ENCODE measurements at places on chromosomes 5 and 9.

- no peak for DNase-seq
Measured at GRCh38 chr5:145160679-145161078, 674.5 kb downstream of the PRELID2 start.

DNA sequence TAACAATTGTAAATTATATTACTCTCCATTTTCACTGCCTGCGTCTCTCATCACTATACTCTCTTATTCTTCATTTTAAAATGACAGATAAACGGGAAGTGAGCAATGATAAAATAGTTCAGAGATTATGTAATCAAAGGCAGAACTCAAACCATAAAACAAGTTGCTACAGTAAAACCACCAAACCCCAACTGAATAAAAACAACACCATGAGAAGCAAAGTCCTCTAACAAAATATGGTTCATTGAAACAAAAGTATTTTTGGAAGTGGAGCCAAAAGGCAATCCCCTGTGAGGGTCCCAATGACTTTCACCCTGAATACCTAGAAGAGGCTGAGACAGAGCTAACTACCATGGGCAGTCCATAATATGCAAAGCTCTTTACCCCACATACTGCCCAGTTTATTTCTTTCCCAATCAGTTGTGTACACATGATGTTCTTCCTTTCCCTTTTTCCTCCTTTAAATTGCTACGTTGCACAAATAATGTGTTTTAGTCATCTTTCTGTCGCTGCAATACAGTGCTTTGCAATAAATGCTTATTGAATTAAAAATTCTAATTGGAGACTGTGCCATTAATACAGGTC is 64.0 kb upstream of the PTGER4 start:
- no peak for DNase-seq

- peak; percentile 30 for DNase-seq
Measured at GRCh38 chr5:171418982-171419687, at the start of gene FGF18. FGF18 (plus strand) TSS chr5:171419647; CDS start chr5:171420200, 553 bp downstream.

GRCh38 chr5:178330791-178331404 is 98.3 kb upstream of the PHYKPL start:
- DNase-seq = no peak

DNA sequence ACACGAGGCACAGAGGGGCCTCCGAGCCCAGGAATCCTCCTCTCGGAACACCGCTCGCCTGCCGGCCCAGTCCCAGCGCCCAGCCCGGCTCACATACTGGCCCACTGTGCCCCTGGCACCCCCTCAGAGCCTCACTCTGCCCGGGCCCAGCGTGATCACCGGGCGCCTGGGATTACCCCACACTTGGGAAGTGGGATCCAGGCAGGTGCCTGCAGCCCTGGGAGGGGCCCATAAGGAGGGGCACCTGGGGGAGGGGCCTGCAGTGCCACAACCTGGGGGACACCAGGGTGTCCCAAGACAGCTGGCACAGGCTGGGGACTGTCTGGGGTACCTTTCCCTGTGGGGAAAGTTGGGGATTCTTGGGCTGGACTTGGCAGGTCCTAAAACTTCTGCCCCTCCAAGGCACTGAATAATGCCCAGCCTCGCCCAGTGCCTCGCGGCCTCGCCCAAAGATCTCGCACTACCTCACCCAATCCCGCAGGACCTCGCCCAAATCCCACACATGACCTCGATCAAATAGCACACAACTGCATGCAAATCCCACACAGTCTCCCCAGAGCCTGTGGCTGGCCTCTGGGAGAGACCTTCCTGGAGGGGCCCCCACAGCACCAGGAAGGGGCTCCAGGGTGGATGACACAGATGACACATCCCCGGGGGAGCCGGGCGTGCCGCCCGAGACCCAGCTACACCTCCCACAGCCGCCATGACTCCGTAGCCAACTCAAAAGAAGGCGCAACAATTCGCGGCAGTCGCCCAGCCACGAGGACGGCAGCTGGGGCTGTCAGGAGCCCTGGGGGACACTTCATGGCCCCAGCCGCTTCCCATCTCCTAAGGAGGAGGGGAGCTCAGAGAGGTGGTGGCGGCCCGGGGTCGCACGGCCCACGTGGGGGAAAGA is 13.7 kb downstream of the NOTCH1 start:
- no peak for DNase-seq

DNA sequence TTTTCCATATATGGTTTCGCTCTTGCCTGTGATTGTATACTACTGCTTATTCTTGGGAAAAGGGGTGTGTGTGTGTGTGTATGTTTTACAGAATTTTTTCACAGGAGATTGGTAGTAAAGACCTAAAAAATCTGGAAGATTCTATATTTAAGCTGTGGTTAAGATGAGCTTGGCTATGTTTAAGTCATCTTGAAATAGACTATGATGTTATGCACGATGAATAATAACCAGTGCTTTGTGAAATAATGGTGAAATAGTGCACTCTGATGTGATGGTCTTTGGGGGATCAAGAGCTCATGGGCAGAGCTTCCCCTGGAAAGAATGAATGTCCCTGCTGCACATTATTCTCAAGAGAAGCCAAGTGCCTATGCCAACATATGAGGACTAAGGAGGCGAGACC is 301.0 kb downstream of the ACTL7B start:
- DNase-seq = no peak

GRCh38 chr5:80920333-80920732 is 39.8 kb upstream of the RASGRF2 start:
- DNase-seq = no peak

DNA sequence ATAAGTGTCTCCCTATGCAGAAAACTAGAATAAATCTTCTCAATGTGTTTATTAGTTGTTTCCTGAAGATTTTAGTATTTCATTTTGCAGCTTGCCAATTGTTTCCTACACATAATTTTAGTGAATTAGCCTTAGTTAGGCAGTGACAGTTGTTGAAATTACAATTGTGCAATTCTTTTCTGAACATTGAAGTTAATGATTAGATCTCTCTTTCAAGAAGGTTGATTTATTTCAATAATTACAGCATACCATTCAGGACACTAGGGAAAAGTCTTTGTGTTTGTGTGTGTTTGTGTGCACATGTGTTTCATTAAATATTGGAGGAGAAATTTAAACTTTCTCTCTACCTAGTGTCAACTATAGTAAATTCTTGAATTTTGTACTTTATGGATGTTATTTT is 199.6 kb upstream of the MPDZ start:
- DNase-seq = no peak

- no peak for DNase-seq
Measured at GRCh38 chr5:170132269-170132975, 26.7 kb downstream of the FOXI1 start.

- no peak for DNase-seq
Measured at GRCh38 chr5:146589028-146589345, 73.0 kb upstream of the GPR151 start.

DNA sequence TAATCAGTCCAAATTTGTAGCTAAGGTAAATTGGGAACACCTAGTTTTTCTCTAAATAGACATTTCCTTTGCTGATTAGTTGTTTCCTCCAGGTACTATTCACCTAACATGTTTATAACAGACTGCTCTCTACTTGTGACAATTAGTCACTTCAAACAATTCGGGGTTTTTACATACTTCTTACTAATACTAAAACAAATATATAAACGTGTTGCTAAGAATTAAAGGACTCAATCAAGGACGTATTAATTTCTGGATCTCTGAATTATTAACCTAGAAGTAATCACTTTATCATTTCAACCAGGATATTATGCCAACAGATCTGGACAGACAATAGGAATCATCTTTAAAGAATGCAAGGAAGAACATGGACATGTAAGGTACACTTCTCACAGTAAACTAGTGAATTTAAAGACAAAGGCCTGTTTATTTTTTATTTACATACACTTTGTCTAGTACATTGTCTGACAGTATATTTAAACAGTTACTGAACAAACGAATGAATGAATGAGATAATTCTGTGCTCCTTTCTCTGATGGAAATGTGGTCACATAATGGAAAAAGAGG is 22.3 kb downstream of the PJA2 start:
- no peak for DNase-seq

DNA sequence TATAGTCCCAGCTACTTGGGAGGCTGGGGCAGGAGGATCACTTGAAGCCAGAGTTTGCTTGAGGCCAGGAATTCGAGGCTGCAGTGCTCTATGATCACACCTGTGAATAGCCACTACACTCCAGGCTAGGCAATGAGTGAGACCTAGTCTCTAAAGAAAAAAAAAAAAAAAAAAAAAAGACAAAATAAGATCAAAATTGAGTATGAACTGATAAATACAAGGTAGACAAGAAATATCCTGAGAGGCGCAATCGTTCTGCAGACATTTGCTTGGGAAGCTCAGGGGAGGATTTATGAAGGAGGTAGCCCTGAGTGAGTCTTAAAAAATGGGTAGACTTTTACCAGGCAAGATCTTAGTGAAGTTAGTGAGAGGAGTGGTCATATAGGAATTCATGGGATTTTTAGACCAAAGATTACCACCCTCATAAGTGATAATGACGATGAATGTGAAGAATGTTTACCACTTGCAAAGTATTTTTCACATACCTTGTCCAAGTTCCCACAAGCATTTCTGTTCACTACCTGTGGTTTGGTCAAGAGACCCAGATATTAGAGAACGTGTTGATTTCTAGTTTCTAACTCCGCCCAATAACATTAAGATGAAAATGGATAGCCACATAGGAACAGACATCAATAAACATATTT is 4.4 kb downstream of the PDCD1LG2 start:
- no peak for DNase-seq

GRCh38 chr9:78493166-78493742 is 196.3 kb downstream of the PSAT1 start:
- no peak for DNase-seq

GRCh38 chr5:112878760-112879159 is 17.7 kb downstream of the SRP19 start:
- DNase-seq = no peak

- no peak for DNase-seq
Measured at GRCh38 chr9:120438836-120439546, 141.0 kb downstream of the CDK5RAP2 start.

GRCh38 chr9:103068753-103069152 is 73.6 kb downstream of the CYLC2 start:
- DNase-seq = no peak

- no peak for DNase-seq
Measured at GRCh38 chr5:98144710-98145109, 628.8 kb upstream of the RGMB start.

DNA sequence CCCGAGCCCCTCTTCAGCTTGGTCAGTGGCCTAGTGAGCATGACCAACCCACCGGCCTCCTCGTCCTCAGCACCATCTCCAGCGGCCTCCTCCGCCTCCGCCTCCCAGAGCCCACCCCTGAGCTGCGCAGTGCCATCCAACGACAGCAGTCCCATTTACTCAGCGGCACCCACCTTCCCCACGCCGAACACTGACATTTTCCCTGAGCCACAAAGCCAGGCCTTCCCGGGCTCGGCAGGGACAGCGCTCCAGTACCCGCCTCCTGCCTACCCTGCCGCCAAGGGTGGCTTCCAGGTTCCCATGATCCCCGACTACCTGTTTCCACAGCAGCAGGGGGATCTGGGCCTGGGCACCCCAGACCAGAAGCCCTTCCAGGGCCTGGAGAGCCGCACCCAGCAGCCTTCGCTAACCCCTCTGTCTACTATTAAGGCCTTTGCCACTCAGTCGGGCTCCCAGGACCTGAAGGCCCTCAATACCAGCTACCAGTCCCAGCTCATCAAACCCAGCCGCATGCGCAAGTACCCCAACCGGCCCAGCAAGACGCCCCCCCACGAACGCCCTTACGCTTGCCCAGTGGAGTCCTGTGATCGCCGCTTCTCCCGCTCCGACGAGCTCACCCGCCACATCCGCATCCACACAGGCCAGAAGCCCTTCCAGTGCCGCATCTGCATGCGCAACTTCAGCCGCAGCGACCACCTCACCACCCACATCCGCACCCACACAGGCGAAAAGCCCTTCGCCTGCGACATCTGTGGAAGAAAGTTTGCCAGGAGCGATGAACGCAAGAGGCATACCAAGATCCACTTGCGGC is 1.8 kb downstream of the EGR1 start:
- DNase-seq = no peak

GRCh38 chr9:130854092-130854491 is 19.0 kb downstream of the ABL1 start:
- no peak for DNase-seq

GRCh38 chr5:96327722-96328121 is 105.3 kb downstream of the PCSK1 start:
- no peak for DNase-seq

GRCh38 chr5:76736679-76737556 is 21.0 kb downstream of the F2R start:
- no peak for DNase-seq

- no peak for DNase-seq
Measured at GRCh38 chr5:32135086-32135485, 39.0 kb downstream of the GOLPH3 start.

DNA sequence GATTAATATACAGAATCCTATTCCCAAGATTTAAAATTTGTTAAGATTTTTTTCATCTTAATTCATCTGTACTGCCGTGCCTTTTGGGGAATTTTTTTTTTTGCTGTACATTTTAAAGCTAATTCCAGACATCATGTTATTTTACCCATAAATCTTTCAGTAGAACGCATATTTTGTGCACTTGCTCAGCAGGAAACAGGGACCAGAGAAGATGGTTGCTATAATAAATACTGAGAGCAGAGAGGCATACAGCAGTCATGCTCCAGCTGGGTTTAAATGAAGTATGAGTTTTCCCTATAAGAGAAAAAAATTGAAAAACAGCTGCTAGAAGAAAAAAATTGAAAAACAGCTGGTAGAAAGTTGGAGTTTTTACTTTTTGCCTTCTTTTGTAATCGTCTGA is 196.9 kb upstream of the PUM3 start:
- no peak for DNase-seq

DNA sequence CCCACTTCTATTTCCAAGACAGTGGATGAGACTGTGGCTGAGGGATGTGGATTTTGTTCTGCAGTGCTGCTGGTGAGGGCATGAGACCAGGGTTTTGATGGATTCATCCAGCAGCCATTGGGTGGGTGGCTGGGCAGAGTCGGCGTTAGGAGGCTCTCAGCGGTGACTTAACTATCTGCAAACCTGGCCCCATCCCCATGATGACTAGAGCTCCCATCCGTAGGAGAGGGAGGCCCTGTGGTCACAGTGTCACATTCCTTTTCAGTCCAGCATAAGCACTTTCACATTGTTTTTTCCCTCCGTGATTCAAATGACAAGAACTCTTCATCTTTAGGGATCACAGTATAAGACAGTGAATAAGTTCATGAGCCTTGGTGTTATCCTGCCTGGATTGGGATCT is 60.4 kb upstream of the SPRY4 start:
- DNase-seq = no peak

DNA sequence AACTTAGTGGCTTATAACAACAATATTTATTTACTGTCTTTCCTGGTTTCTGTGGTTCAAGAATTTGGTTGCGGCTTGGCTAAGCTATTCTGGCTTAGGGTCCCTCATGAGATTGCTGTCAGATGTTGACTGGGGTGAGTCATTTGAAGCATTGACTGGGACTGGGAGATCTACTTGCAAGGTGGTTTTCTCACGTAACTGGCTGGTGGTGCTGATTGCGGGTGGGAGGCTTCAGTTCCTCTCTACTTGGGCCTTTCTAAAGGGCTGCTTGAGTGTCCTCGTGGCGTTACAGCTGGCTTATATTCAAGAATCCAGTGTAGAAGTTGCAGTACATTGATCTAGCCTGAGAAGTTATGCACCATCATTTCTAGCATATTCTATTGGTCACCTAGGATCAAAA is 218.5 kb upstream of the ELAVL2 start:
- DNase-seq = no peak
